ENCODE measurements at places on chromosomes 11 and 22.

DNA sequence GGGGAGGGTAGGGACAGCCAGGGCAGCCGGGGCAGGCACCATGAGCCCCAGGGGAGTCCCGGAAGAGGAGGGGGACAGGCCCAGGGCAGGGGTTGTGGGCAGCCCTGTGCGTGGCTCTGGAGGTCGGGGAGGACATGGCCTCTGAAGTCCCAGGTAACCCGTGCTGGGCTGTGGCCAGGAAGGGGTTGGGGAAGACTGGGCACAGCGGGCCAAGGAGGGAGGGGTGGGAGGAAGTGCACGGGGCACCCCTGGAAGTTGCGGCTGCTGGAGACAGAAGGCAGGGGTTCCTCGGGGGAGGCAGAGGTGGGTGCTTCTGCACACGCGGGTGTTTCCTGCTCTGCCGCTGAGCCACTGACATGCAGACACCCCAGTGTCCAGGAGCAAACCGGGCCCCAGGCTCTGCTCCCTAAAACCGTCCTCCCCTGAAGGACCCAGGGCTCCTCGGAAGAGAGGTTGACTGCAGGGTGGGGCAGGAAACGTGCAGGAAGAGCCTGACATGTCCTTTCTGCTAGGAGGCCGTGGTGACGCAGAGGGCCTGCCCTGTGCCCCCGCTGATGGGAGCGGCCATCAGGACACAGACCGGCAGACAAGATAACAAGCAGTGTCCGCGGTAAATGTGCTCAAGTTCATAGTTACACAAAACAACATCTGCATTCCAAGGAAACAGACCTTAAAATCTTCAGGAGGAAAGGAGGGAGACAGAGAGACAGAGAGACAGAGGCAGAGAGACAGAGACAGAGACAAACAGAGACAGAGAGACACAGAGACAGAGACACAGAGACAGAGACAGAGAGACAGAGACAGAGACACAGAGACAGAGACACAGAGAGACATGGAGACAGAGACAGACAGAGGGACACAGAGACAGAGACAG is 5.7 kb downstream of the TNNI2 start:
- peak; percentile 66 for DNase-seq

- no peak for DNase-seq
Observed at GRCh38 chr22:18021431-18021830, 2.9 kb downstream of the MICAL3 start.

DNA sequence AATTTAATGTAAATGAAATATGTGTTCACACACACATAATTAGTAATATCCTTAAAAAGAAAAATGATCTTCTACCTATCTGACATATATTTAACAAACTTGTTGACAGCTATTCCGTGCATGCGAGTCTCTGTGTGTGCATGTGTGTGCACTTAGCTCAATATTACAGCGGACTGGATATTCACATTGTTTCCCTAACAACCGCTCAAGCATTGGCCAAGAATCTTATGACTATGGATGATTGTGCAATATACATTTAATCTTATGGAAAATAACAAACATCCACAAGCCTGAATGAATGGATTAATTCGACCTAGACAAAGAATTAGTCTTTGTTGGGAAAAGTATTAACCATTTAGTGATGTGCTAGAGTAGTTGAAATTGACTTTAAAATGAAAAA is 1078.6 kb downstream of the LRRC4C start:
- DNase-seq, result no peak

- DNase-seq, result no peak
Observed at GRCh38 chr11:30984827-30985226, 384.7 kb downstream of the DCDC1 start.

GRCh38 chr22:48448821-48449220 is 1378.9 kb downstream of the BRD1 start:
- DNase-seq, result no peak

DNA sequence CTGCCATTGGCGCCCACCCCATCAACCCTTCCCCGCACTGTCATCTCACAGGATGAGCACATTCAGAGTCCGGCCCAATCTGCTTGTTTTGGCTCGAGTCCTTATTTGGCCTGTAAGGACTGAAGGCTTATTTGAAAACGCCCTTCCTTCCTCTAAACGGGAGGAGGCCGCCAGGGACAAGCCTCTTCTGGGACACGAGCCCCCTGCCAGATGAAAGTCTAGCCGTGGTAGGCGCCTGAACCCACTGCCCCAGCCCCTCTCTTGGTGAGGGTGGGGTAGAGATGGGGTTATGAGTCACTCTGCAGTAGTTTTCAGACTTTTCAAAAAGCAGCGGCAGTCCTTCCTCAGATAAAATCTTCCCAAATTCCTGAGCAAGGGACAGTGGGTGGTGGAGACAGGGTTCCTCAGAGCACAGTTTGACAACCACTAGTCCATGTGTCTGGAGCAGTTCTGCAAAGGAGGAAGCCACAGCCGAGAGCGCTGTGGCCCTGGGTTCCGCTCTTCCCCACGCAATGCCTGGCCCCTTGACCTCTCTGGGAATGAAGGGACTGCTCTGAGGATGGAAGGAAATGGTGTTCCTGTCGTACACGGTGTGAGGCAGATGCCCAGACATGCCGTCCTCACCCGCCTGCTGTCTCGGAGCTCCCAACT is 57.0 kb downstream of the MYH9 start:
- peak; percentile 29 for DNase-seq

GRCh38 chr11:18802381-18803257 is 11.0 kb upstream of the PTPN5 start:
- peak; percentile 55 for DNase-seq

- DNase-seq, result no peak
Observed at GRCh38 chr11:35317253-35317652, 102.1 kb downstream of the SLC1A2 start.

DNA sequence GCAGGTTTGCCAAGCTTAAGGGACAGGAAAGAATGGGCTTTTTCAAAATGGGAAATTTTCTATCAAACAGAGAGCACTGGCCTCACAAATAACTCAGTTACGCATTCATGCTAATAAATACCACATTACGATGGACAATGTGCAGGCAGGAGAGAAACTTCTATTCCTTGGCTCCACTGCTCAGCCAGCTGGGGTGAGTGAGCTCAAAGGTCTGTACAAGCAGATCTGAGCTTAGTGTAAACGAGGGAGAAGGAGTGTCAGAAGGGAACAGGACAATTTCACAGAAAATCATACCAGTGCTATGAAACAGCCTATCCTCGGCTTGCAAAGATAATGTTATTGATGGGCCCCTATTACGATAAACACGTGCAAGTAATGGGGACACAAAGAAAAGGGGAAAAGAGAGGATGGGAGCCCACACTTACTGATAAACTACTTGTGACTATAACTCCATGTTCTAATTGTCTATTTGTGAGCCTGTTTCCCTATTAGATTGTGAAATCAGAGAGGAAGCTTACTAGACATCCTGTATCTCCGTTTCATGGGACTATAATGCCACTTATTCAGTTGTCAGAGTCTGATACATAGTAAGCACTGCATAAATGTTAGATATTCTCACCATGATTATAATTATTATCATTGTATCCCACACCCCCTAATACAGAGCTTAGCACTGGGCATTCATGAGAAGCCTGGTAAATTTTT is 46.3 kb downstream of the AMOTL1 start:
- no peak for DNase-seq

- no peak for DNase-seq
Observed at GRCh38 chr11:17822401-17822781, 87.8 kb downstream of the KCNC1 start.

- DNase-seq, result no peak
Observed at GRCh38 chr11:47788181-47788580, 21.0 kb upstream of the FNBP4 start.

DNA sequence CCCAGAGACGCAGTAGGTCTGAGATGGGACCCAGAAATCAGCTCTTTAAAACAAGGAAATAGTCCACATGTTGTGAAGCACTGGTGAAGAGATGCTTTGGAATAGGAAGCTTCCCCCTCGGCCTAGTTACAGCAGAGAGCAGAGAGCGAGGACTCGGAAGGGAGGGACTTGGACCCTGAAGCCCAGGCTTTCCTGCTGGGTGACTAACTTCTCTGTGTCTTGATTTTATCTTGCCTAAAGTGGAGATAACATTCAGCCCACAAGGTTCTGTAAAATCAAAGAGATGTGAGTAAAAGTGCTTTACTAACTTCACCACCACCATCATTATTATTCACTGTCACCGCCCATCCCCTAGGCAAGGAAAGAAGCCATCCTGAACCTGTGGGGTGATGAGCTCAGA is 58.4 kb downstream of the THAP12 start:
- DNase-seq, result no peak

- peak; percentile 20 for DNase-seq
Observed at GRCh38 chr11:12086271-12087074, 23.9 kb upstream of the MICAL2 start.

GRCh38 chr11:122785031-122785541 is 53.2 kb upstream of the CRTAM start:
- DNase-seq, result no peak

- DNase-seq, result no peak
Observed at GRCh38 chr22:27455526-27455925, 346.0 kb downstream of the MN1 start.

DNA sequence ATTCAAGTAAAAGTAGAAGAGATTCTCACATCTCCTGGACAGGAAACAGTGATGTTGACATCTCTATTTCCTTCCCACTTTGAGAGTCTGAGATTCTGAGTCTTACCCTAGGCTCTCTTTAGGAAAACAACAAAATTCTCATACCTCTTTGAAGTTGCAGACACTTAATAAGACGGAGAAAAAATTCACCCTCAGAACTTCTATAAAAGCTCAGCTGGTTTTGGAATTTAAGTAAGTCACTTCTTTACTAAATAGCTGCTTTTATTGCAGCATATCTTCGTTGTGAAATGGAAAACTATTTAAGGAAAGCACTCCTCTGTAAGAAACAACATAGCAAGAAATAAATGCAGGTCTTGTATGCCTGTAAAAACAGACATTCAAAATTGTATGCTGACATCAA is 79.1 kb downstream of the MSANTD4 start:
- DNase-seq, result no peak

GRCh38 chr11:11843211-11843621 is 1.4 kb downstream of the USP47 start:
- peak; percentile 73 for DNase-seq

GRCh38 chr11:59528711-59529110 is 17.4 kb downstream of the OR4D9 start:
- DNase-seq, result no peak

DNA sequence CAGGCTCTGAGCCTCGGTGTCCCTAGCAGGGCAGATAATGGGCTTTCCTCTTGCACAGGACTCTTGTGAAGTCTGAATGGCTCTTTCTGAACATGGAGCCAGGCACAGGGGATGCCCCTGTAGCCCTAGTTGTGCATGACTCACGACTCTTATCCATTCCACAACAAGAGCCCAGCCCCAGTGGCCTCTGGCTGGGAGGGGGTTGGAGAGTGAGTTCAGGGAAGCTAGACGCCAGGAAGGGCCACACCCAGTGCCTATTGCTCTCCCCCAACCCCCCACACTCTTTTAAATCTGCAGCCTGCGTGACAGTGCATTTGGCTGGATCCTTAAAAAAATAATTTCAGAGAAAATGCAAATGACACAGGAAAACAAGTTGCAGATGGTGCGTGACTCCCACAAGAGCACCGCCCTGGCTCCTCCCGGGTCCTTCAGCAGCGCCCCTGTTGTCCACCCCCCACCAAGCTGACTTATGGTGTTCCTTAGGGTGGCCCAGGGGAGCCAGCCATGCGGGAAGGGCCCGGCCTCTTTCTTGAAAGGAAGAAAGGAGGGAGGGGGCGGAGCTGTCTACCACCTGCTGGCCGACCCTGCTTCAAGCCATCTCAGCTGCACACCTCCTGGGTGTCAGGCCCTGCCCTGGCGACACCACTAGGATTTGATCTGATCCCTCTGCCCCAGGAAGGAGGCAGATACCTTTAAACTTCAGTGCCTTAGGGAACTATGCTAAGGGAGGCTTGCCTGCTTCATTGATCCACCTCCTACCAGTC is 74.7 kb downstream of the MN1 start:
- no peak for DNase-seq

DNA sequence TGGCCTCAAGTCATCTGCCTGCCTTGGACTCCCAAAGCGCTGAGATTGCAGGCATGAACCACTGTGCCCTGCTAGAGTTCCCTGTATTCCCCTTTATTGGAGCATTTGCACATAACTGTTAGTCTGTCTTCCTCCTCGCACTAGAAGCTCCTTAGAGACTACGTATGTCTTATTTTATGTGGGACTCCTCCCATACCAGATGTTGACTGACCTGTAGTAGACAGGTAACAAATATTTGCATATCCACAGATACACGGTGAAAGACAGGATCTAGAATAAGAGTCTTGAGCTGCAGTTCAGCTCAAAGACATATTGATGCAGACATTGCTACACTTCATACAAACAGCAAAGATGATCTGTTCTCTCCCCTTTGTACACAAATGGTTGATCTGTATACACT is 40.7 kb downstream of the SWAP70 start:
- no peak for DNase-seq

GRCh38 chr11:128544471-128545051 is 42.8 kb downstream of the ETS1 start:
- peak; percentile 22 for DNase-seq

- no peak for DNase-seq
Observed at GRCh38 chr11:9092072-9092471, 673 bp upstream of the SCUBE2 start.

DNA sequence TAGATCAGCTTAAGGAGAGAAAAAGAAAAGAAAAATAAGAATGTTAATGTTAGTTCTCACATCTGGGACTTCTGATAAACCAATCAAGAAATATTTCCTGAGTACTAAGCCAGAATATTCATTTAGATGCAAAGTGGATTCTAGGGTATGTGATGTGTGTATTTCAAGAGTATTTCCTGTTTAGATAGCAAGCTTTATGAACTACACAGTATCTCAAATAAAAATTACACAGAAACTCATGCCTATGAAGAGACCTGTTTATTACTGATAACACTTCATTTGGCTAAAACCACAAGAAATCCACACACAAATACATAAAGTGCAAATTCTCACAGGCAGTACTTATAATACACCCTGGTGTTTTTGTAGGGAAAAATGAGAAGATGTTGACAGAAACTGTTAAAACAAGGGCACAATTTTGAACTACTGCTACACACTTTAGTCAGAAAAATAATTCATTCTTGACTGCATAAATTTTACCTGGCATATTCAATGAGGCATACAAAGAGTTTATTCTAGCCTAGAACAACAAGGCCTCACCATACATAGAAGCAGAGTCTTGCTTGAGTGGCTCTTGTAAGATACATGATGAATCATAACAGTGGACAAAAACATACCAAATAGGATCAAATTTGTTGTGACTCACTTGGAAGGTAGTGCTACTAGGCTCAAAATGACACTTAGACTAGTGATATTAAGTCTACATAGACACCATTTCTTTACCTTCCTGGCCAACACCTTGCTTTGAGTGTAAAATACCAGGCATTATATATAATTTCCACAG is 18.8 kb upstream of the P4HA3 start:
- no peak for DNase-seq

- DNase-seq, result no peak
Observed at GRCh38 chr11:126476977-126477376, 121.5 kb downstream of the ST3GAL4 start.
